ENCODE measurements at places on chromosomes 6 and 20.

- no peak for DNase-seq
Measured at GRCh38 chr20:47318586-47319516, 37.6 kb downstream of the ZMYND8 start.

DNA sequence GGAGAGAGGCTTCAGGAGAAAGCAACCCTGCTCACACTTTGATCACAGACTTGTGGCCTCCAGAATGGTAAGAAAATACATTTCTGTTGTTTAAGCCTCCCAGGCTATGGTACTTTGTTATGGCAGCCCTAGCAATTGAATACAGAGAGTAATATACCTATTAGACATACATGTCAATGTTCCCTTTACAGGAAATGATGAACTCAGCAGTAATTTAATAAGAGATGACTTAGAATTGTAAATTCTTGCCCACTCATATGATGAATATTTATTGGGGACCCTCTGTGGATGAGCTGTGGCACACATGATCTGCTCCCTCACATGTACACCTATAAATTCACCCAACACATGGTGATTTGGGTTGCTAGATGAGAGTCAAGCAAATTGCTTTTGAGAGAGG, 20.4 kb upstream of the FOXA2 start:
- DNase-seq: no peak

DNA sequence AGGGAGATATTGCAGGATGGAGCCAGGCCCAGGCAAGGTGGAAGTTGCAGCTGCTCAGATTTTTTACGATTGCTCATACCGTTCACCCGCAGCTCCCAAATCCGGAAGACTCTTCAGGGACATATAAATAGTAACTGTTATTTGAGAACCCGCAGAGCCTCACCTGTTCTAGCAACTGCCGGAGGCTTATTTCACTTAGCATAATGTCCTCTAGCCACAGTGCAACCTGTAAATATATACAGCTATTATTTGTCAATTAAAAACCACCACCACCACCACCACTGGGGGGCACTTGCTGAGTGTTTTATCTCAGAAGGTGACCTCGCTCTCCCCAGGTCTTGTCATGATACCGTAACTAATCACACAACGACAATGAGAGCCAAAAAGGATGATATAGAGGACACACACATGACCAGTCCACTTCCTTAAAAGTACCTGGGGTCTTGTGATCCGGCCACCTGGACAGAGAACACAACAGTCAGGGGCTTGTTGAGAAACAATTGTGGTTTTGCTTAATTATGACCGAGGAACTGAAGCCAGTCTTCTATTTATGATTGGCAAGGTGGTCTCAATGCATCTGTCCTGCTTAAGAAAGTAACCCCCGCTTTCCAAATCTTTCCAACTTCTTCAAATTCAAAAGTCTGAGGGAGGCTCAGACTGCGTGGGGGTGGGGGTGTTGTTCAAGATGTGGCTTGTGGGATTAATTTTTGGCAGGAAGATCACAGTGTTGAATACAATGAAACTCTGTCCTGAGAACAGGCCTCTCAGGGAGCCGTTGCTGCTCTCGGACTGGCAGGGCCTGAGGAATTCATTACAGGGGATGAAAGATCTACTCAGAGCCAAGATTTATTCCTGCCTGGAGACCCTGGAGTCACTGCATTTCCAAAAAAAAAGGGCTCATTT, 107.7 kb upstream of the PRND start:
- peak; percentile 41 for DNase-seq

DNA sequence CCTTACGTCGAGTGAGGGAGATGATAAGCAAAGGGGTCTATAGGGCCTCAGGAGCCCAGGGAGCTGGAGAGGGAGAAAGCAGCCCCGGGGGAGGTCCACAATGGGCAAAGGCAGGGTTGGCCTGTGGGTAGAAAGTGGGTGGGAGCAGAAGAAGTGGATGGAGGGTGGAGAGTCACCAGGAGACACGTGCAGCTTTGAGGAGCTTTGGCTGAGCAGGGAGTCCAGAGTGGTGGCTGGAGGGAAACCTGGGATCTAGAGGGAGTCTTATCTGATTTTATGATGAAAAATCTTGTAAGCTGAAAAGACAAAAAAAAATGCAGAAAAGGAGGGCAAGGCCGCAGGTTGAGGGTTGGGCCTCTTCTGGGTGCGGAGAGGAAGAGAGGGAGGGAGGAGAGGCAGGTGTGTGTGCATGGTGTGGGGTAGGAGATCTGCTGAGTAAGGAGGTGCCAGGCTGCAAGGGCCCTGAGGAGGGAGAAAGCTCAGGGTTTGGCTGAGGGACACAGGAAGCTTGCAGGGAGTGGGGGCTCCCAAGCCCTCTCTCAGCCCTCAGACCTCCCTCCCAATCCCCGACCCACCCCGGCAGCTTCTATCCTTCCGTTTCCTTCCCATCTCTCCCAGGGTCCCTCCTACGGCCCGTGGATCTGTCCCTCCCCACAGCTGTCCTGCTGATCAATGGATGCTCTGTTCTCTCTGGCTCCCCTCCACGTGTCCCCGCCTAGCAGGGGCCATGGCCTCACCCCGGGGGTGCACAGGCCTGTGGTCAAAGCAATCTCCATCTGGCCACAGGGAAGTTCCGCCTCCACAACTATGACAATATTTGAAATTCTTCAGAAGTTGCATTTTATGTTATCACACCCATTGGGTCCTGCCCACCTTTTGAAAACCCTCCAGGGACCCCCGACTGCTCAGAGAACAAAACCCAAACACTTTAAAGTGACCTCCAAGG, 17.1 kb upstream of the BPI start:
- no peak for DNase-seq

GRCh38 chr6:137230547-137230946, 11.4 kb upstream of the IFNGR1 start:
- no peak for DNase-seq

GRCh38 chr6:148429423-148429822, 86.8 kb downstream of the SASH1 start:
- DNase-seq: no peak

DNA sequence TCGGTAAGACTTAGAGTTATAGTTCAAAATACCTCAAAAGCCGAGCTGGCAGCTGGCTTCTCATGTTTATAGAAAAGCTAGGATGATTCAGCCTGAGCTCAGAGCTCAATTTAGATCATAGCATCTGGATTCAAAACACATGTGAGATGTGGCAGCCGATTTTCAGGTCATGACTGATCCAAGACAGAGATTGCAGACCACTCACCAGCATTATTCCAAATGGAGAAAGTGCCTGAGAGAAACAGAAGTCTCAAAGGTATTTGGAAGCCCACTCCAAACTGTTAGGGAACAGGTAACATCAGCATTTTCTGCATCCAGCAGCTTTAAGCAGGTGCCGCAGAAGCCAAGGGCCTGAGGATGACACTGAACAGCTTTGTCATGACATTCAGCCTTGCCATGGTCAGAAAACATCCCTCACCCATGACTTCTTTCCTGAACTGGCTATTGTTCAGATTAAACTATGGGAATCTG, 102.2 kb downstream of the BACH2 start:
- no peak for DNase-seq

DNA sequence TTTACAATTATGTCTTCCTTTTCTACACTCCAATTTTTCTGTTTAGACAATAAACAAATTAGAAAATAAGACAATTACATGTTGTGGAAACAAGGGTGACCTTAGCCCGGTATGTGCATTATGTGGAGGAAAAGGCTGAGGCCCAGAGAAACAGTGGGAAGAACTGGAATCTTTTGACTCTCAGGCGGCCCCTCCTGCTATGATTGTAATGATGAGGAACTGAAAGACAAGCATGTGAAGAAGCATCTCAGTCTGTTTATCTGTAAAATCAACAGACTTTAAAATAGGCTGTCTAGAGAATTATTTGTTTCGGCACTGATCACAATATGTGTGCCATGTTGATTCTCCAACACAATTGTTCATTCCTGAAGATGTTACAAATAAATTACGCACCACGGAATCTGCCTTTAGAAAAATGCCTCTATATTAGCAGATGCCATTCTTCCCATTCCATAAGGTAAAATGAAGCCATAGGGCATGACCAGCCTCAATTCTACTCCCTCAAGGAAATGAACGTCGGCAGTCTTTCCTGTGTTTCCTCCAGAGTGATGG, 1201.6 kb upstream of the CITED2 start:
- DNase-seq: no peak

DNA sequence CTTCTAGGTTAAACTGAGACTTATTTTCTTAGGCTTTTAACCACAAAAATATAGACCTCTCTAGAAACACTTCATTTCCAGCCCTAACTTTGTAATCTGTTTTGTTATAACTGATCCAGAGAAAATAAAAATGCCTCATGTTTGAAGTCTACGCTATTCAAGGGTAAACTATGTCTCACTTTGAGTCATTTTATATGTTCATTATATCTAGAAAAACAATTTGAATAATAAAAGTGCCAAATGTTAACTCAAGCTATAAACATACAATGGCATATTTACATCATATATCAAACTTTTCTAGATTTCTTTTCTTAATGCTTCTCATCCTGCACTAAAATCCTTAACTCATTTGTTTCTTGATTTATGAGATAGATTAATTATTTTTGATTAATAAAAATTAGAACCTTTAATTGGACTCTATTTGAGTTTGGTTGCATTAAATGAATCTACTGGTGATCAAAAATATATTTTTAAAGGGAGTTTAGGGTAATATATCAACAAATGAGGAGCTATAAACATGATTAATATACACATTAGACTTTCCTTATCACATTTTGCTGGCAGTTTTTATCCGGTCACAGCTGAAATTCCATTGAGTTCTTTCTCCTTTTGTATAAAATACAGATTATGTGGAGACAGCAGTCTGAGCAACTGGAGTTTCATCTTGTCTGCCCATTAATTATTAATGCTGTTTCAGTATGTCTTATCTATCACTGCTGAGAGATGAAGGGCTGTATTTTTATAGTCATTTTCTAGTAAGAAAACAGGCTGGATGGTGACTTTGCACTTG, 246.5 kb downstream of the TBX18 start:
- no peak for DNase-seq

GRCh38 chr20:25319241-25320034, 71.2 kb downstream of the ABHD12 start:
- DNase-seq: no peak

- no peak for DNase-seq
Measured at GRCh38 chr6:161044335-161044734, 52.8 kb downstream of the MAP3K4 start.

DNA sequence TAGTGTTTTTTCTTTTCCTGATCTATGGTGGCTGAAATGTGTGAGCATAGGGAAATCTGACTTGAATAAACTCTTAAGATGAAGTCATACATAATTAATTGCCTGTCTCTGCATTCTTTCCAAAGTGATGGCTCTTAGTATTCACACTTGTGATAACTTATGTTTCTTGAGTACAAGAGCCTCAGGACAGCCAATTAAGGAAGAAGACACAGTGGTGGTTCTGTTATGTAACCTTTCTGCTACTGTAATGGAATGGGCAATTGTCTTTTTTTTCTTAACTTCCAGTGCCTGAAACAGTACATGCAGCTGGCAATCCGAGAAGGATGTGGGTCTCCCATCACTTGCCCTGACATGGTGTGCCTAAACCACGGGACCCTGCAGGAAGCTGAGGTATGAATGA, 40.1 kb downstream of the RNF144B start:
- DNase-seq: no peak

DNA sequence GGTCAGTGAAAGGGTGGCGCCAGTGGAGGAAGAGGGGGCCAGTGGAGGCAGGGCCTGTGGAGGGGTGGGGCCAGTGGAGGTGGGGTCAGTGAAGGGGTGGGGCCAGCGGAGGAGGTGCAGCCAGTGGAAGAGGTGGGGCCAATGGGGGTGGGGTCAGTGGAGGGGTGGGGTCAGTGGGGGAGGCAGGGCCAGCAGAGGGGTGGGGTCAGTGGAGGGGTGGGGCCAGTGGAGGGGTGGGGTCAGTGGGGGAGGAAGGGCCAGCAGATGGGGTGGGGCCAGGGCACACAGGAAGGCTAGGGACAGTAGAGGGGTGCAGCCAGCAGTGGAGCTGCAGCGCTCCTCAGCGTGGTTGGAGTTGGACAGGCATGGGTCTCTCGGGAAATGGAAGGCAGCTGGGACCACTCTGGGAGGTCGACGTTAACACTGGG, 18.7 kb downstream of the ADRM1 start:
- no peak for DNase-seq
